Fibroblast of pulmonary artery (primary cell): ENCODE measurements at places on chromosomes 3 and 15.

DNA sequence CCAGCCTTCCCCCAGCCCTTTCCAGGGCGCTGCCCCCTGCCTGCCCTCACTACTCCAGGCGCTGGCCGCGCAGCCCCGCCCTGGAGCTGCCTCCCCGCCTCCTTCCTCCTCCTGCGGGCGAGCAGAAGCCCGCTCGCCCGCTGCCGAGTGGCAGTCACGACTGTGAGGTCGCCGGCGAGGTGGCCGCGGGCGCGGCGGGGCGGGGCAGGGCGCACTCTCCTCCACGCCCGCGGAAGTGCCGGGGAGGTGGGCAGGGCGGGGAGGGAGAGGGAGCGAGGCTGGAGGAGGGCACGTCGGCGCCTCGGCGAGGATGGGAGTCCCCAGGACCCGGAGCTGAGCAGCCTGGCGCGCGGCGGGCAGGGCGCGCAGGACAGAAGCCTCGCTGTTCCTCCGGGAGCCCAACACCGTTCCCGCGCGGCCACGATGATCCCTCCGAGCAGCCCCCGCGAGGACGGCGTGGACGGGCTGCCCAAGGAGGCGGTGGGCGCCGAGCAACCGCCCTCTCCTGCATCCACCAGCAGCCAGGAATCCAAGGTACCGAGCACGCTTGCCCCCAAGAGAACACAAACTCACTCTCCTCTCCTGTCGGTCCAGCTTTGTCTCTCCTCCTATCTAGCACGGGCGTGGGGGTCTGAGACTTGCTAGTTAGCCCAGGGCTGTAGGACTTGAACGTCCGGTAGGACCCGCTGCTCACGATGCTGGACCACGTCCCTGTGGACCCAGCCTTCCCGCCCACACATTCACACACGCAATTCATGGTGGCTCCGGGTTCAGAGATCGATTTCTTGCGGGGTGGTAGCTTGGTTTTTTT is at the start of gene STAC:
Gene STAC (plus strand): TSS at position 284 of the 811 bp plus-strand sequence. CDS start 140 bp downstream, at position 424.
- DNase-seq, result no peak

- no peak for DNase-seq
These were observed 6.4 kb downstream of the CEP97 start for GRCh38 chr3:101730839-101731238.

DNA sequence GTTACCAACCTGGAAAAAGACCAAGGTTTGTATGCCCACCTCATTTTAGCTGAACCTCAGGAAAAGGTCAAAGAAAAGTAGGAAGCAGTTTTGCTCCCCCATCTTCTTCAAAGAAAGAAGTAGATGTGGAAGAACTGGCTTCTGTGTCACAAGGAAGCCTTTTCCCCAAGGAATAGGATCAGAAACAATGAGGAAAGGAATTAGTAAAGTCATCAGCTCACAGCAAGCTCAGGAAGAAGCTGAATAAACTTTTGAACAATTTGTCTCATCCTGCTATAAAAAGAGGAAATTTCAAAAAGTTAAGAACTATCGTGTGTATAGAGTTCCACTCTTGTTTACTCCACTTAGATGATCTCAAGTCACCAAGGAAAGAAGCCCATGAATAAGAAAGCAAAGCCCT is 174.2 kb downstream of the PDE8A start:
- no peak for DNase-seq

GRCh38 chr15:92528736-92529135 is 126.8 kb downstream of the FAM174B start:
- no peak for DNase-seq

DNA sequence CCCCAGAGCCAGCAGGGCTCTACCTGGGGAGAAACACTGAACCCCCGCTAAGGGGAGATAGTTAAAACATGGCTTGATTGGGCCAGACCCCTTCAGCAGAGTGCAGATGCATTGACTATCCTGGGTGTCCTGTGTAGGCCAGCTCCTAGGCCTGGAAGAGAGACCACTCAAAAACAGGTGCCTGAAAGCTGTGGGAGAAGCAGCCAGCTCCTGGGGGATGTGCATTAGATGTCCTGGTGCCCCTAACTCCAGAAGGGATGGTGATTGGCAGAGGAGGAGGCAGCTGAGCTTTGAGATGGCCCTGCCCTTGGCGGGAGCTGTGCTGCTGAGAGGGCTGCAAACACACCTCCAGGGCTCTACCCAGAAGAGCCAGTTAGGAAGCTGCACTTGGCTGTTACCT is 89.3 kb upstream of the PLXNA1 start:
- no peak for DNase-seq

GRCh38 chr3:129030611-129031010 is 29.5 kb downstream of the EFCC1 start:
- no peak for DNase-seq

DNA sequence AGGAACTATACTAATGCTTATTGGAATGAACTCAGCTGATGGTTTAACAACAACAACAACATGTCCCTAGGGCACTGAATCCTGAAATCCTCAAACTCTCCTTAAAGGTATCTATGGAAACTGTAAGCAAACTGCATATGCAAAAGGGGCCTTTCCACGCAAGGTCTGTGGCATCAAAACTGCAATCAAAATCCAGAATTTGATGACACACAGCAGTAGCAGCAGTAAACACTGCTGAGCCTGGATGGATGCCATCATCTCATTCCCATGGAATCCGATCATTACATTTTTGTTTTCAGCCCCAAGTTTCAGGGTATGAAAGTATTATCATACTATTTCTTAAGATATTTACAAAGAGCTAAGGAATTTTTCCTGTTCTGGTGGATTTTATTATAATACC is 399.7 kb downstream of the VPS13C start:
- peak; percentile 4 for DNase-seq
